ENCODE measurements at places on chromosomes 4 and X. TPM values are rescaled to one million over a fixed set of nuclear protein-coding genes. Genes with fewer than 3 reads are reported as not detected.

DNA sequence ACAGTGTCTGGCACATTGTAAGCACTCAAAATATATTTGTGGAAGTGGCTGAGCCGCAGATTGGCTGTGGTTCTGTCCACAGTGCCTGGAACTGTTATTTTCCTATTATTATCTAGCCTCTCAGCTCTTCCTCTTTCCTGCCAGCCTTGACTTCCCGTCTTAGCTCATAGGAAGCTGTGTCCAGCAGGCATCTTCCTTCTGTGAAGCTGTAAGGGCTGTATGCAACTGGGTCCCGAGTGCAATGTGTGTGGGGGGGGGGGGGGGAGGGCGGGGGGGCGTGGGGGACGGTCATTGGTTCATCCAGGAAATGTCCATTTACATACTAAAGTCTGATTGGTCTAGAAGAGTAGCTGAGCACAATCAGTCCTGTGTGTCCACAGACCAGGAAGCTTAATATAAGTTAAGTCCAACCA, 210.7 kb downstream of the PDGFRA start:
- DNase-seq: peak; percentile 47

Gene BST1
- 0.50 TPM for polyA plus RNA-seq

DNA sequence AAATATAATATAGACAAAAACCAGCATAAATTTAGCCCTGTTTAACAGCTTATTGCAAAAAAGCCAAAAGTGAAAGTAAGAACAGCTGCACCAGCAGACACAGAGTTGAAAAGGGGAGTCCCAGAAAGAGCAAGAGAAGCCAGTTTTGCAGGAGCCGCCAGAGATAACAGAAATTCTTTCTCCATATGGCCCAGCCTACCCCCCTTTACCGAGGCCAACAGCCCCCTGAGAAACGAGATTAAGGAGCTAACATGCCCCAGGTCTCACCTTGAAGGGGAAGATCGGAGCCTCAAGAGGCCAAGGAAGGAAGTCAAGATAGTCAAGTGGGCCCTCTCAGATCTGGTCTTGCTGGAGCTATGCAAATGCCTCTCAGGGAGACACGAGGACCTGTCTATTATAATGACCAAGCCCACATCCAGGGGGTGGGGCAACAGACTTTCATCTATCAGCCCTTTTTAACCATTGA, 4.8 kb downstream of the ACOX3 start:
- DNase-seq: peak; percentile 32

Gene GPR82
- polyA plus RNA-seq: not detected

Gene RGN
- polyA plus RNA-seq: not detected

- no peak for DNase-seq
These were observed 86.4 kb upstream of the MAB21L2 start for GRCh38 chr4:150495550-150495949.

Gene PNMA6F
- not detected for polyA plus RNA-seq

Gene ABCG2
- polyA plus RNA-seq: 3.1 TPM

Gene RTL3
- not detected for polyA plus RNA-seq

Gene ELF4
- 21.6 TPM for polyA plus RNA-seq

GRCh38 chr4:74714611-74715130, 79.7 kb downstream of the BTC start:
- DNase-seq: no peak

- peak; percentile 80 for DNase-seq
These were observed 406.2 kb downstream of the MAPK10 start for GRCh38 chr4:85953651-85954018.

- DNase-seq: no peak
These were observed 956 bp downstream of the SORCS2 start for GRCh38 chr4:7193030-7193958.

Gene PCDH19
- 0.02 TPM for polyA plus RNA-seq
